ENCODE measurements at places on chromosomes 6 and 20. TPM values are rescaled to one million over a fixed set of nuclear protein-coding genes. Genes with fewer than 3 reads are reported as not detected.
A peak's percentile ranks its signal among the peaks of the same experiment; 100 is the strongest.

DNA sequence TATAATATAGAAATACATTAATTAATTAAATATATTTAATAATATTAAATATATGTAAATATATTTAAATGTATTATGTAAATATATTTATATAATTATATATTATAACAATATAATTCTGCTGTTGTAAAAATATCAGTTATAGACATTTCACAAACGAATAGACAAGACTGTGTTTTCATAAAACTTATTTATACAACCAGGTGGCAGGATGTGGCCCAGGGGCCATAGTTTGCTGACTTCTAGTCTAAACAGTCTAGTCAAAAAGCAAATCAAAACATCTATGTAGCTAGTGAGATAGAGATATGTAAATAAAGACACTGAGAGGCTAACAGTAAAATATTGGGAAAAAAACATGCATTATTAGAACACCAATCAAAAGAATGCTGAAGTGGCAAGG lies 136.4 kb downstream of the TBXT start:
- DNase-seq: no peak

DNA sequence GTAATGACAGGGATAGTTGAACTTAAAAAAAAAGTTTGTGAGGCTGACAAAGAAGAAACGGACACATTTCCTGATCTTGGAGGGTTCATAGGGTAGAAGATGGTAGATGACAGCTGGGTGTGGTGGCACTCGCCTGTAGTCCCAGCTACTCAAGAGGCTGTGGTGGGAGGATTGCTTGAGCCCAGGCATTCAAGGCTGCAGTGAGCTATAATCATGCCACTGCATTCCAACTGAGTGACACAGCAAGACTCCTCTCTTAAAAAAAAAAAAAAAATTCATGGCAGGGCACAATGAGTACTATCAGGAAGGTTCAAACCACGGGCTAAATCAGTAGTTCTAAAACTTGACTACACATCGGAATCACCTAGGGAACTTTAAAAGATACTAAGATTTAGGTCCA lies 2.0 kb upstream of the MICA start:
- peak; percentile 45 for DNase-seq

DNA sequence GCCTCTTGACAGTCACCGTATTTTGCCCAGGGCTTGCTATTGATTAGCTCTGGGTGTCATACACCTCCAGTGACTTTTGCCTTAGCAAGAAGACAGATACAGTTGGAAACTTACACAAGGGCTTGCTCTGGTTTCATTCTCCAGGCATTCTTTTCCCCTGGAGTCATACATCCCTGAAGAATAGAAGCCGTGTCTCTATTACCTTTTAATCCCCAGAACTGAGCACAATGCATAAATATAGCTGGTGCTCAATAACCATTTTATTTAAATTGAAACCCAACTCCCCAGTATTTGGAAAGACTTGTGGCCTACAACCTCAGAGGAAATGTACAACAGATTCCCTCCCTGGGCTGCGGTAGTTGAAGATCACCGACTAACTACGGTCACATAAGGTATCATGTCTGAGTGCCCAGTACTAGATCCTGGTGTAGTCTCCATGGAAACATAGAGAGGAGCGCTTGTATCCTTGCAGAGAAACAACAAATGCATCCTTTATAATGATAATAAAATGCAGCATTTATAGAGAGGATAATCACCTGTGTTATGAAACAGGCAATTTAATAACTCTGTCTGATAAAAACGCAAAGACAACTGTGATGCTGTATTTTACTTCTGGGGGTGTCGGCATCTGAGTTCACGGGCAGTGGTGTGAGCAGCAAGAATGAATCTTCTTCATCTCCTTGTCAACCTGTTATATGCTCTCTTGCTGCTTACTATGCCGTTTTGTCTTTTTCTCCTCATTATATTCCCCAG lies 401.2 kb upstream of the AGPAT4 start:
- no peak for DNase-seq

DNA sequence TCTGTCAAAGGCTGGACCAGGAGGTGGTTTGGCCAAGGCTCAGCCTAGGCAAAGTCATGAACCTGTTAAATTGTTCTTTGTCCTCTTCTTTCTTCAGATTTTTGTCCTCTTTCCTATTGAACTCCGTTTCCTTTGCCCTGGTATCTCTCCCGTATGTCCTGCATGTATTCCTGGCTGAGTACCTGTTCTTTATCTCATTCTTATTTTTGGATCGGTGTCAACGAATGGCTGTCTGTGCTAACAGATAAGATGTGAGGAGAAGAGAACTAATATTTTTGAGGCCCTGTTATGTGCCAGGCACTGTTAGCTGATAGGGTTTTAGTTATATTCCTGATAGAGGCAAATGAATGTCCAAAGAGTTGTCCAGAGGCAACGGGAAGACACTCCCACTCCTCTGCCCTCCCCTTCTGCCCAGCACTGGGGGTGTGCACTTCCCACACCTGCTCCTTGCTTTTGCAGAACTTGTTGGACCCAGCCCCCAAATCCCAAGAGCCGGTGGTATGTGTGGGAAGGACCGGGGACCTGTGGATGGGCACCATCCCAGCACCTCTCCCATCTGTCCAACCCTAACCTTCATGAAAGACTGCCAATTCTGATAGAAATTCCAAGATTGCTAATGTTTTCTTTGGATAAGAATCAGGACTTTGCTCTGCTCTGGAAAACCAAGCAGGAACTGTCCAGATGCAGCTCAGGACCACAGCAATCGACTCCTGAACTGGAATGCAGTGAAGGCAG lies 20.6 kb downstream of the MMP24OS start:
- no peak for DNase-seq

- DNase-seq: no peak
Observed at GRCh38 chr6:37432590-37432915, 468 bp upstream of the CMTR1 start.

- DNase-seq: peak; percentile 77
Observed at GRCh38 chr20:45933266-45934045, 1.0 kb upstream of the PCIF1 start.

DNA sequence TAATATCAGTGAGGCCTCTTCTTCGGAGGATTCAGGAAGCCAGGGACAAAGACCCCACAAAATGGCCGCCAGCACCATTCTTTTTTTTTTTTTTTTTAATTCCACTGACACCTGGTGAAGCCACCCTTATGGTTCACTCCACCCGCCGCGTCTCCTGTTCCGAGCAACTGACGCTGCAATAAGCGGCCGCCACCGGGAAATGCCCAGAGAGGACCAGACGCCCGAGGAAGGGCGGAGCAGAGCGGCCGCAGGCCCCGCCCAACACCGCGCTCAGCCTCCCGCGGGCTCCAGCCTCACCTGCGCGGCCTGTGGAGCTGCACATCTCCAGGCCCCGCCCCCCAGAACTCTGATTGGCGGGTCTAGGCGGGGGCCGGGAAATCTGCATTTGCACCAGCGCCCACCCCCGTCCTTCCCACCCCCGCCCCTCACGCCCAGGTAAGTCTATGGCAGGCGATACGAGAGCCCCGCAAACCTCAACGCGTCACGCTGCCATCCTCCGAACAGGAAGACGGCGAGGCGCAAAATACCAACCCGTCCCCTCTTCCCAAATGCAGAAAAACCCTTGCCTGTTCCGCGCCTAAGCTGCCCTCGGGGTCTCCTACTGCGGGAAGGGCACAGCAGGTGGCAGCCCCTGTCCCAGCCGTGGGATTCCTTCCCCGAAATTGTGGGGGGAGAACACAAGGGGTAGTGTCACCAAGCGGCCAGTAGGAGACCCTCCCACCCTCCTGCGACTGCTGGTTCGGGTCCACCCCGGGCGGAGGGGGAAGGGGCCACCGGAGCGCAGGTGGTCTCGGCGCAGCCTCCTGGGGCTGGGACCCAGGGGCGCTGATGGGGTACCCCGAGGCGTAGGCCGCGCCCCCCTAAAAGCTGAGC lies 960 bp downstream of the ATP9A start:
- peak; percentile 83 for DNase-seq

DNA sequence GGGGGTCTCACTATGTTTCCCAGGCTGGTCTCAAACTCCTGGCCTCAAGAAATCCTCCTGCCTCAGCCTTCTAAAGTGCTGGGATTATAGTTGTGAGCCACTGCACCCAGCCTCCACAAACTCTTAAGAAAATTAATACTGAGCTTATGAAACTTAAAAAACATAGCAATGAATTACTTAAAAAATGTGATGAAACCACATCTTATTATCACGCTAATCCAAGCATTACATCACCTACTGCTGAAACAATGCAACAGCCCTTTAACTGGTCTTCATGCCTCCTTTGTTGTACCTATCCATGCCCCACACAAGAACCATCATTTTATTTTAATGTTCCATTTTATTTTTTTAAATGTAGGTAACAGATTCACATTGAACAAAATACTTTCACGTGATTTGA lies 24.9 kb downstream of the SESN1 start:
- no peak for DNase-seq

GRCh38 chr6:99614430-99615186 lies 8.0 kb downstream of the PRDM13 start:
- DNase-seq: no peak

GRCh38 chr6:71510057-71510713 lies 221.6 kb downstream of the OGFRL1 start:
- no peak for DNase-seq

GRCh38 chr20:37231947-37232630 lies 29.5 kb downstream of the GHRH start:
- no peak for DNase-seq

- DNase-seq: no peak
Observed at GRCh38 chr6:34412643-34413214, 13.1 kb downstream of the RPS10 start.

GRCh38 chr6:53244958-53245357 lies 96.3 kb upstream of the GCM1 start:
- DNase-seq: no peak

GRCh38 chr6:161189891-161190290 lies 84.0 kb downstream of the AGPAT4 start:
- DNase-seq: no peak

LGSN gene
- not detected for total RNA-seq

TMEM200A gene
- total RNA-seq: 0.15 TPM

SMLR1 gene
- total RNA-seq: not detected

ENPP1 gene
- 1.4 TPM for total RNA-seq

UNC93A gene
- total RNA-seq: not detected

MCHR2 gene
- total RNA-seq: not detected

CAGE1 gene
- not detected for total RNA-seq

ULBP1 gene
- 0.17 TPM for total RNA-seq

SLC17A3 gene
- not detected for total RNA-seq

GFRA4 gene
- total RNA-seq: not detected

AVP gene
- total RNA-seq: not detected

HSPA12B gene
- 16.2 TPM for total RNA-seq

COL9A3 gene
- total RNA-seq: 2.9 TPM

WFDC12 gene
- not detected for total RNA-seq

TNF gene
- total RNA-seq: 0.35 TPM
